Adrenal gland (tissue), 19 donors: ENCODE measurements at places on chromosomes 6 and 20.

DNA sequence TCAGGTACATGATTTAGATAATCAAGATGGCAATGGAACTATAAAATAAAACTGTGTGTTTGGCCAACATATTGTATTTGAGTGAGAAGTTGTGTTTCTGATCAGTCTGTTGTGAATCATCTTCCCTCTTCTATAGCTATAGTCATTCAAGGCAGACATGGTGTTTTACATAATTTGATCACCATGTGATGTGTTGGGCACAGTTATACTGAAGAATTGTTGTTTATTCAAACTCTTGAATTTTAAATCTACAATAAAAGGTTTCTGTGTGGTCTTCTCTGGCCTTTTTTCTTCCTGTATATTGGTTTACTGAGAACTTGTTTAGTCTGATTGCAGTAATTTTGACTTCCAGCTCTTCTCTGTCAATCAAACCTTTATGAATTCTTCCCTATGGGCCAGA lies 4.4 kb downstream of the RNF182 start:
- DNase-seq: no peak
- H3K4me1 ChIP-seq: no peaks in the 10 kb centered on the region
- H3K27ac ChIP-seq: no peak overlapping the region
- no peaks in the 10 kb centered on the region for H3K36me3 ChIP-seq
- peaks cover 61% of the 10 kb centered on the region for H3K27me3 ChIP-seq

GRCh38 chr20:49587111-49587570 lies 19.2 kb upstream of the PTGIS start:
- H3K27ac ChIP-seq: no peak overlapping the region
- H3K4me1 ChIP-seq: peaks cover 24% of the 10 kb centered on the region
- H3K27me3 ChIP-seq: no peaks in the 10 kb centered on the region
- no peak overlapping the region for H3K4me3 ChIP-seq

GRCh38 chr6:105994118-105994590 lies 92.0 kb upstream of the PRDM1 start:
- H3K4me1 ChIP-seq: peaks cover 14% of the 10 kb centered on the region
- no peaks in the 10 kb centered on the region for H3K36me3 ChIP-seq
- peak; percentile 18 for DNase-seq

GRCh38 chr20:2756056-2756611 lies 44.3 kb downstream of the CPXM1 start:
- H3K27ac ChIP-seq: no peak overlapping the region
- DNase-seq: no peak
- H3K4me1 ChIP-seq: peaks cover 8% of the 10 kb centered on the region
- H3K27me3 ChIP-seq: peaks cover 29% of the 10 kb centered on the region

- peak; percentile 53 for DNase-seq
- no peaks in the 10 kb centered on the region for H3K36me3 ChIP-seq
- H3K27ac ChIP-seq: no peak overlapping the region
- H3K4me3 ChIP-seq: no peak overlapping the region
- H3K4me1 ChIP-seq: no peaks in the 10 kb centered on the region
Measured at GRCh38 chr6:33812669-33813068, 8.9 kb upstream of the MLN start.

GRCh38 chr6:101181006-101181405 lies 212.5 kb upstream of the GRIK2 start:
- H3K27me3 ChIP-seq: no peaks in the 10 kb centered on the region
- H3K4me1 ChIP-seq: no peaks in the 10 kb centered on the region
- no peak overlapping the region for H3K27ac ChIP-seq
- no peaks in the 10 kb centered on the region for H3K36me3 ChIP-seq
- H3K4me3 ChIP-seq: no peak overlapping the region
- no peak for DNase-seq

DNA sequence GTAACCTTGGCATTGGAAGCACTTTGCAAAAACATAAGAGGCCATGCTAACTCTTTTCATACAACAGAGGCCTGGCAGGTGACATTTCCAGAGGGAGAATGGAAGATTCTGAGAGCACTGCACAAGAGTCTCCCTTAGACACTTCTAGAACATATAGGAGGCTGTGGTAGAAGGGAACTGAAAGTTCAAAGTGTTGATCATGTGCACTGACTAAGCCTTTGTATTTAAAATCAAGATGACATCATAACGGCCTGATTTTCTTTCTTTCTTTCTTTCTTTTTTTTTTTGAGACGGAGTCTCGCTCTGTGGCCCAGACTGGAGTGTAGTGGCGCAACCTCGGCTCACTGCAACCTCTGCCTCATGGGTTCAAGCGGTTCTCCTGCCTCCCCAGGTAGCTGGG lies 26.8 kb upstream of the DNAAF9 start:
- no peaks in the 10 kb centered on the region for H3K27me3 ChIP-seq
- DNase-seq: no peak
- H3K36me3 ChIP-seq: no peaks in the 10 kb centered on the region
- H3K4me3 ChIP-seq: no peak overlapping the region
- no peak overlapping the region for H3K27ac ChIP-seq

GRCh38 chr6:62391358-62391757 lies 105.3 kb upstream of the KHDRBS2 start:
- no peak overlapping the region for H3K27ac ChIP-seq
- no peak overlapping the region for H3K4me3 ChIP-seq
- DNase-seq: no peak
- H3K27me3 ChIP-seq: no peaks in the 10 kb centered on the region
- no peaks in the 10 kb centered on the region for H3K4me1 ChIP-seq

- no peaks in the 10 kb centered on the region for H3K4me1 ChIP-seq
- no peak overlapping the region for H3K4me3 ChIP-seq
- no peak for DNase-seq
- H3K36me3 ChIP-seq: no peaks in the 10 kb centered on the region
Measured at GRCh38 chr6:128336436-128337095, 183.8 kb downstream of the PTPRK start.

DNA sequence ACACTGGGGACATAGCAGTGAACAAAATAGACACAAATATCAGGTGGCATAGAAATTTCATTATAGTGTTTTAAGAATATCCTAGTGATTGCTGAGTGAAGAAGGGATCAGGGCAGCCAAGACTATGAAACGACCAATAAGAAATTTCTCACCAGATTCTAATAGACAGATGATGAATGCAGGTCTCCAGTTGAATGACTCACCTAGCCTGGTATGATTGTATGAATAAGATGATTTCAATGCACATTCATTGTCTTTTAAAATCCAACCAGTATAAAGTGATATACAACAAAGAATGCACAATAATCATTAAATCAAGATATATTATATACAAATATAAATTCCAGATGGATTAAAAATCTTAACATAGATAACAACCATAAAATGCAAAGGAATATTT lies 124.5 kb upstream of the TENT5A start:
- no peaks in the 10 kb centered on the region for H3K4me1 ChIP-seq
- no peak for DNase-seq
- no peaks in the 10 kb centered on the region for H3K36me3 ChIP-seq
- H3K4me3 ChIP-seq: no peak overlapping the region

GRCh38 chr6:98601716-98602115 lies 232.7 kb upstream of the POU3F2 start:
- no peak overlapping the region for H3K4me3 ChIP-seq
- H3K36me3 ChIP-seq: no peaks in the 10 kb centered on the region
- no peaks in the 10 kb centered on the region for H3K4me1 ChIP-seq

DNA sequence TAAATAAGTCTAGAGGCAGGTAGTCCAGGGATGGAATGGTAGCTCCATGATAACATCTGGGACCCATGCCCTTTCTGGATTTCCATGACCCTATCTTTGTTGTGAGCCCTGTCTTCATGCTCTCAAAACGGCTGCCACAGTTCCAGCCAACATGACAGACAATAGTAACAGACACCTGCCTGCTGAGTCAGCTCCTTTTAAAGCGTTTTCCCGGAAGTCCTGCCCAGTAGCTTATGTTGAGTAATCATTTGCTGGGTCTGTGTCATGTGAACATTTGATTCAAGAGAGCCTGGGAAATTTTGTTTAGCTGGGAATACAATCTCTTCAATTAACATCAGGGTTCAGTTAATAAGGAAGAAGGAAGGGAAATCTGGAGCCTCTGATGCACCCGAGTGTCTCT lies 262.2 kb upstream of the SULF2 start:
- no peaks in the 10 kb centered on the region for H3K36me3 ChIP-seq
- H3K27ac ChIP-seq: no peak overlapping the region
- DNase-seq: no peak
- H3K4me1 ChIP-seq: no peaks in the 10 kb centered on the region

DNA sequence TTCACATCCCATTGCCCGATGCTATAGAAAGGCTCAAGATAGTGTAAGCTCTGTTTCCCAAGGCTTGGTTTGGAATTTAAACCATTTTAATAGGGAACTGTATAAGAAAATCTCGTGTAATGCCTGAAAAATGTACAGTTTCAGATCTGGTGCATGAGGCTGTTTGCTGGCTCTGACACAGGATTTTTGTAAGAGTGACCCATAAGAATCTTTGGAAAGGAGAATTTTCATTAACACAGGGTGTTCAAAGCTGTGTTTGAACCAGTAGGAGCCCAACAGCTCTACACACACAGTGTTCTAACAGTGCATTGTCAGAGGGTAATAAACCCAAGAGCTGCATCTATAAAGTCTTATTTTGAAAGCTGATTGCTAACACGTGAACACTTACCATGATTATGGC lies 293.5 kb downstream of the PRL start:
- H3K4me1 ChIP-seq: peaks cover under 1% of the 10 kb centered on the region
- no peaks in the 10 kb centered on the region for H3K27me3 ChIP-seq
- no peak overlapping the region for H3K4me3 ChIP-seq
- H3K36me3 ChIP-seq: no peaks in the 10 kb centered on the region
- no peak for DNase-seq

DNA sequence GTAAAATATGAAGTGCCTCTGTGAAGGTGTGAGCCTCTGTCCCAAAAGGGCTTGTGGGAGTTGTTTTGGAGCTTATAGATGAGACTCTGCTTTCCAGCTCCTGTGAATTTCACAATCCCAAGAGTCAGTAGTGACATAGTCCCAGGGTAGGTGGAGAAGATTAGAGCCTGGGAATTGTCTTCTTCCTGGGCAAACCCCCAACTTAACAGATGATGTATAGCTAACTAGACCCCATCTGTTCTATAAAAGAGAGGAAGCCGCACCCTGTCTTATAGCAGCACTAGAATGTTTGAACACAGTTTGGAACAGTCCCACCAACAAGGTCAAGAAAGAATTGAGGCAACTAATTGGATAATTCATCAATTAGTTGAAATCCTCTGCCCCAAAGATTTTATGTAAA lies 294.7 kb downstream of the ZNF217 start:
- no peaks in the 10 kb centered on the region for H3K27me3 ChIP-seq
- no peak for DNase-seq
- no peaks in the 10 kb centered on the region for H3K36me3 ChIP-seq
- no peaks in the 10 kb centered on the region for H3K4me1 ChIP-seq

GRCh38 chr6:11650025-11650696 lies 112.6 kb downstream of the TMEM170B start:
- no peaks in the 10 kb centered on the region for H3K27me3 ChIP-seq
- H3K4me1 ChIP-seq: peaks cover under 1% of the 10 kb centered on the region
- no peak overlapping the region for H3K27ac ChIP-seq
- no peak for DNase-seq
- H3K4me3 ChIP-seq: no peak overlapping the region
